Regular cardiac myocyte (primary cell): ENCODE measurements at places on chromosomes 3 and 15. TPM values are rescaled to one million over a fixed set of nuclear protein-coding genes. Genes with fewer than 3 reads are reported as not detected.

The CNTN6 gene
- total RNA-seq, result under 0.01 and 0.28 TPM in 2 replicates

The AEN gene
- total RNA-seq, result 54.7 and 99.3 TPM in 2 replicates

The RASGRP1 gene
- 0.77 and 6.2 TPM in 2 replicates for total RNA-seq

The CCDC13 gene
- total RNA-seq, result 0.19 TPM in 1 of 2 replicates, not detected in the other

The SERINC4 gene
- total RNA-seq, result not detected in 2 replicates

The SPRED1 gene
- 58.6 and 80.3 TPM in 2 replicates for total RNA-seq

The ACAN gene
- total RNA-seq, result 7.0 and 7.9 TPM in 2 replicates

The REC114 gene
- total RNA-seq, result not detected in 2 replicates

The HIGD2B gene
- not detected in 2 replicates for total RNA-seq

The ZNF662 gene
- total RNA-seq, result 0.77 and 0.85 TPM in 2 replicates

The RPS17 gene
- total RNA-seq, result 1,478 and 1,566 TPM in 2 replicates

The LRRIQ4 gene
- 0.19 TPM in 1 of 2 replicates, not detected in the other for total RNA-seq

The SCN11A gene
- under 0.01 TPM in 1 of 2 replicates, not detected in the other for total RNA-seq

The ACKR4 gene
- total RNA-seq, result 0.96 and 6.8 TPM in 2 replicates

The TMEM212 gene
- not detected in 2 replicates for total RNA-seq

The MAP2K5 gene
- total RNA-seq, result 2.7 and 4.8 TPM in 2 replicates

The ZNF385D gene
- 0.85 and 0.96 TPM in 2 replicates for total RNA-seq

The CACNA2D2 gene
- not detected in 2 replicates for total RNA-seq

The SCG3 gene
- total RNA-seq, result not detected in 2 replicates

The RBM15B gene
- 21.7 and 38.9 TPM in 2 replicates for total RNA-seq

The PRSS50 gene
- total RNA-seq, result not detected in 2 replicates

The CCDC80 gene
- 526 and 1,085 TPM in 2 replicates for total RNA-seq

The PDZRN3 gene
- 24.9 and 32.7 TPM in 2 replicates for total RNA-seq

The SLC2A2 gene
- not detected in 2 replicates for total RNA-seq

The IL17RC gene
- total RNA-seq, result 24.5 and 27.6 TPM in 2 replicates

The HYAL3 gene
- total RNA-seq, result 5.2 and 6.8 TPM in 2 replicates

The PTH1R gene
- 0.38 and 0.85 TPM in 2 replicates for total RNA-seq

The CPA3 gene
- total RNA-seq, result not detected in 2 replicates

The GPR149 gene
- total RNA-seq, result not detected in 2 replicates

The PDCD10 gene
- total RNA-seq, result 58.3 and 62.3 TPM in 2 replicates

The DNAH12 gene
- under 0.01 and 0.28 TPM in 2 replicates for total RNA-seq

The AADACL2 gene
- total RNA-seq, result not detected in 2 replicates

The HYAL1 gene
- total RNA-seq, result 0.96 and 2.5 TPM in 2 replicates

The ADGRG7 gene
- not detected in 2 replicates for total RNA-seq

The UROC1 gene
- total RNA-seq, result not detected in 2 replicates
